ENCODE measurements at places on chromosomes 12 and 14. TPM values are rescaled to one million over a fixed set of nuclear protein-coding genes. Genes with fewer than 3 reads are reported as not detected.

CIDEB gene
- polyA plus RNA-seq = 8.2 TPM

GPATCH2L gene
- polyA plus RNA-seq = 20.8 TPM

PAPLN gene
- polyA plus RNA-seq = 1.2 TPM

KRT71 gene
- polyA plus RNA-seq = not detected

TCL1B gene
- polyA plus RNA-seq = 0.11 TPM

CPNE8 gene
- 6.4 TPM for polyA plus RNA-seq

- DNase-seq = no peak
Observed at GRCh38 chr14:39680777-39681176, 248.5 kb upstream of the FBXO33 start.

- no peak for DNase-seq
Observed at GRCh38 chr12:14779834-14780233, 23.4 kb downstream of the WBP11 start.

- DNase-seq = no peak
Observed at GRCh38 chr12:57535764-57536596, 11.0 kb downstream of the DCTN2 start.

DNA sequence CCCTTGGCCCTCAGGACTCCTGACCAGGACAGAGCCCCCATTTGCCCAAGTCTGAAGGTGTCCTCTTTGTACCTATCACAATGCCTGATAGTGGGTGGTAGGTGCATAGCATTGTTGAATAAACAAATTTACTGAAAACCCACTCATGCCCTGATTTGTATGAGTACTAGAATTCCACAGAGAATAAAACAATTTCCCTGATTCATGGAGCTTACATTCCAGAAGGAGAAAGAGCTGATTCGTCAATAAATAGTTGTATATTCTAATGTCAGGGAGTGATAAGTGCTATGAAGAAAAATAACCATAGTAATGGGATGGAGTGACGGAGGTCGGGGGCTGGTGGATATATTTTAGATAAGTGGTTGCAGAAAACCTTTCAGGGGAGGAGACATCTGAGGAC is 117.0 kb downstream of the SRGAP1 start:
- DNase-seq = no peak

- DNase-seq = no peak
Observed at GRCh38 chr12:123150275-123150743, 581 bp downstream of the PITPNM2 start.

DNA sequence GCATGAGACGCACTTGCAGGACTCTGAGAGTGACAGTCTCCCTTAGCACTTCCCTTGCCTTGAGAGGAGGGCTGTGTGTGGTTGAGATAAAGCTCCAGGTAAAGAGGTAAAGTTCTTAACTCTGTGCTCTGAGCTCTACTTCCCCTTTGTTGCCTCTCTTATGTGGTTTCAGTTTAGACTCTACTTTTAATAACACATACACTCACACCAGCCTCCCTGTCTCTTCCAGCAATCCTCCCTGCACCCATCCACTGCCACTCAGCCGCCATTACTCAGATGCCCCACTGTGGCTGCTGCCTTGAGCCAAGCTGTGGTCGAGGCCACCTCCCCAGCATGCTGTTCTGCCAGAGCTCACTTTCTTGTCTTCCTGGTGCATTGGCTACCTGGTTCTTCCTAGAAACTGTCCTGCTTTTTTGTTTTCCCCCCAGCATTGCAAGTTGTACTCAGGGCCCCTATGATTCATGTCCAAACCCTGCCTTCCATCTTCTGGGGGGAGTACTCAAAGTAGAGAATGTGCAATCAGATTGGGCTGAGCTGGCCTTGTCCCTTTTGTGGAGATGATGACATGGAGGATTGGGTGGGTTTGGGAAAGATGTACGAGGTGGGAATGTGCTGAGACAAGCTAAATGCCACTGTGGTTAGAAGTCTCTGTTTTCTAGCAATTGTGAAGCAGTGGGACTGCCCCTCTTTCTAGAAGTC is 115.5 kb upstream of the PARP11 start:
- DNase-seq = no peak

- peak; percentile 17 for DNase-seq
Observed at GRCh38 chr14:39491134-39491571, 58.9 kb upstream of the FBXO33 start.

DNA sequence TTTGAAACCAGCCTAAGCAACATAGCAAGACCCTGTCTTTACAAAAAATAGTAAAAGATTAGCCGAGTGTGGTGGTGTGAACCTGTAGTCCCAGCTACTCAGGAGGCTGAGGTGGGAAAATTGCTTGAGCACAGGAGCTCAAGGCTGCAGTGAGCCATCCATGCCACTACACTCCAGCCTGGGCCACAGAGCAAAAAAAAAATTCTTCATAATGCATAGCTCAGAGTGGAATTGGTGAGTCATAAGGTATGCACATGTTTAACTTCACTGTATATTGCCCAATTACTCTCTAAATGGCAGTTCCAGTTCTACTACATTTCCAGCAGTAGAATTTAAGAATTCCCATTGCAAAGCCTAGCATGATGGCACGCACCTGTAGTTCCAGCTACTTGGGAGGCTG is 26.8 kb upstream of the CLIP1 start:
- DNase-seq = no peak

DNA sequence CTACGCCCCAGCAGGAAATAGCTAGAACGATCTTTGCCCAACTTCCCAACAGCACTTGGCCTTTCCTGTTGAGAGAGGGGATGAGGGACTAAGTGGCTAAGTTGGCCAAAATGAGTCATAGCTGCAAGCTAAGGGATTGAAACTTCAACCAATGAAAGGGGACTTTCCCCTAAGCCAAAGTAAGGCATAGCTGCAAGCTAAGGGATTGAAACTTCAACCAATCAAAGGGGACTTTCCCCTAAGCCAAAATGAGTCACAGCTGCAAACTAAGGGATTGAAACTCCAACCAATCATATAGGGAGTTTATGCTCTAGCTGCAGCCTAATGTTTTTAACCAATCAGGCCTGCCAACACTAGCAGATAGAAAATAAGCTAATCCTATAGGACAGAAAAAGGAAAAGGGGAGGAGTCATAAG is 100.5 kb upstream of the SSTR1 start:
- DNase-seq = no peak

DNA sequence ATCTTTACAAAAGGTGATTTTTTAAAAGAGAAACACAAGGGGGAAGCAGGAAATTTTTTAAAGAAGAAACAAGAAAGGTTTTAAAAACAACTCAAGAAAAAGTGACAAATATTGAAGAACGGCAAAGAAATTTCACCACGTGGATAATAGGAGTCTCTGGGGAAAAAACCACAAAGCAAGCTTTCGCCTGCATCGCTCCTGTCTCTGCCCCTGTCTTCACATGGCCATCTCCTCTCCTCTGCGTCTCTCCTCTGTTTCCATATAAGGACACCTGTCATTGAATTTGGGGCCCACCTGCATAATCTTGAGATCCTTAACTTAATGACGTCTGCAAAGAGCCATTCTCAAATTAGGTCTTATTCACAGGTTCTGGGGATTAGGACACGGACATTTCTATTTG is 175.8 kb downstream of the ETV6 start:
- no peak for DNase-seq

DNA sequence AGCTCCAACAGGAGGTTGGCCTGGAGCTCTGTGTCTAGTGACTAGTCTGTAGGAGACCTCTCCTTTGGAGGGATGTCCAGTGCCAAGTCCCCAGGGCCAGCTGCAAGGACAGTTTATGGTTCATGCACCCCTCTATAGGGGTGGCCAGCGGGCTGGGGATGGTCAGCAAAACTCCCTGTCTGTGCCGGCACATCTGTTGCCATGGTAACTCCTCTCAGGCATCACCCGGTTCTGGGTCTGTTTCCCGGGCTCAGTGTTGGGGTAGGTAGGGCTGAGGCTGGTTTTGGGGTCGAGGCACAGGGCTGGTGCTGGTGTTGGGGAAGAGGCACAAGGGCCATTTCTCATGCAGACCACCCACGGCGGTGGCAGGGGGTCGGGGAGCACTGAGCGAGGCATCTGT is 196.8 kb downstream of the RBM19 start:
- no peak for DNase-seq

GRCh38 chr14:30339311-30339901 is 219.6 kb upstream of the G2E3 start:
- no peak for DNase-seq
